ENCODE measurements at places on chromosomes 4 and X.

DNA sequence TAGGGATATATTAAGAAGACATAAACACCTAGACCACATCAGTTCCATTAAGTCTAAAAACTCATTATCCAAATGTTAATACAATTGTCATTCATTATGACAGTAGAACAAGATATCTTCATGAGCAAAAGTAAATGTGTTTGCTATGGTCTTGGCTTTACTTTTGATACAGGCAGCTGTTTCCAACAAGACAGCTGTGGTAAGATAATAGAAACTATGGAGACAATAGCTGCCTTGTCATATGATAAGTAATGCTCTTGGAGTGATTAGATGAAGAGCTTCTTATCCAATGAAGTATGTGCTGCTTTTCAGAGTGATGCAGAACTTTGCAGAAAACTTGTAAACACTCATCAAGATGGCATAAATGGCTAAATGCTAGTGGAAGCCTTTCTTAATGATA lies 1066.0 kb downstream of the FSTL5 start:
- no peak for DNase-seq

DNA sequence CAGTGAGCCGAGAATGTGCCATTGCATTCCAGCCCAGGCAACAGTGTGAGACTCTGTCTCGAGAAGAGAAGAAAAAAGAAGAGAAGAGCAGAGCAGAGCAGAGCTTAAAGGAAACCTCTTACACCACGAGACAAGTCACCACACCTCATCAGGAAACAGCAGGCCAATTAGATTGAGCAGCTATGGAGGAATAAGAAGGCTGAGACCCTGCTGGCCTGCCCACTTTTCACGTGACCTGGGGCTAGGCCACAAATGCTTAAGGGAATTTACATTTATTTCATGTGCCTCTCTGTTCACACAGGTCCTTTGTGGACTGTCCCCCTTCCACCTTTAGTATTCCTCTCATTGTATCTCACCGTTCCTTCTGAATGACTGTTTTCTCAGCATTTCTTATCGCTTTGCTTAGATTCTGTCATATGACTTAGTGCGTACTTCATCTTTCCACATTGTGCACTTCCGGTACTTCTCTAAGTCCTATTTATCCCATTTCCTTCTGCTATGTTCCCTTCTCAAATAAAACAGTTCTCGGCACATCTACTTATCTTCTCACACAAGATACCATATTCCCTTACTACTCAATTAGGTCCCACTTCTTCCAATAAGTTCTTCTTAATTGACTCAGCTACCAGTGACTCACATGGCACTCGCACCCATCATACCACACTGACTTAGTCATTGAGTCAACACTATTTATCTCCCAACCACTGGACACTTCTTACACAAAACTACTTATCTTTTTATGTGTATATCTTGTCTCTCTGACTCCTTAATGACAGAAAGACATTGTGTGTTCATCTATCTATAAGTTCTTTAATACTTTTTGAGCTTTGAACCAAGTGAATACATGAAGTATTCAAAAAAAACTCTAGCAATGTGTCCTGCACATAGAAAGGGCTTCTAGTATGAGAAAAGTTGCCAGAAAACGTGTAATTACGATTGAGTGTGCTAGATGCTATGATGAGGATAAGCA lies 11.0 kb downstream of the CUL4B start:
- DNase-seq: peak; percentile 77

GRCh38 chr4:162323919-162324318 lies 160.1 kb upstream of the FSTL5 start:
- no peak for DNase-seq

DNA sequence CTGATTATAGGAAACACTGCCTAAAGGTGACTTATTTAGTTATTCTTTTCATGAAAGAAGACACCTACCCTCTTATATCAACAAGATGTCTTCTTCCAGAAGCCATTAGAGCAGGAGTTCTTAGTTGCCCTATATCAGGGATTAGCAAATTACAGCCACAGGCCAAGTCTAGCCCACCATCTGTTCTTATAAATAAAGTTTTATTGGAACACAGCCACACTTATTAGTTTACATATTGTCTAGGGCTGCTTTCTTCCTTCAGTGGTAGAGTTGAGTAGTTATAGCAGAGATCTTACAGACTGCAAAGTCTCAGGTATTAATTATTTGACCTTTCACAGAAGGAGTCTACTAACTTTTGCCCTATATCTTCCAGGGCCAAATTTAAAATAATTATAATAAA lies 157.2 kb upstream of the NOCT start:
- DNase-seq: no peak

- no peak for DNase-seq
These were observed 36.2 kb upstream of the NDNF start for GRCh38 chr4:121108557-121108956.

DNA sequence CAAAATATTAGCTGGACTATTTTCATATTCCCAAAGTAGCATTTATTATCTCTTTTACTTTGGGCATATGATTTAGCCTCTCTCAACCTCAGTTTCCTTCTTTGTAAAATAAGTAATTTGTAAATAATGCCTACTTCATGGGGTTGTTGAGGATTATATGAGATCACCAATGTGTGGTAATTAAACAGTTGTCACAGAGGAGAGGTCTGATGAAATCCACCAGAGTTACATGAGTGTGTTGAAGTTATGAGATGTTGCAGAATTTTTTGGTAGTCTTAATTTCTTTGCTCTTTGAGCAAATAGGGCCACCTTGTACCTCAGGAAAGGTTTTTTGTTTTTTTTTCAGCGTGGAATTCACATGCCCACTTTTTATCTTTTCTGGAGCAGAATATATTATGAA lies 1.4 kb downstream of the COX7B start:
- no peak for DNase-seq

DNA sequence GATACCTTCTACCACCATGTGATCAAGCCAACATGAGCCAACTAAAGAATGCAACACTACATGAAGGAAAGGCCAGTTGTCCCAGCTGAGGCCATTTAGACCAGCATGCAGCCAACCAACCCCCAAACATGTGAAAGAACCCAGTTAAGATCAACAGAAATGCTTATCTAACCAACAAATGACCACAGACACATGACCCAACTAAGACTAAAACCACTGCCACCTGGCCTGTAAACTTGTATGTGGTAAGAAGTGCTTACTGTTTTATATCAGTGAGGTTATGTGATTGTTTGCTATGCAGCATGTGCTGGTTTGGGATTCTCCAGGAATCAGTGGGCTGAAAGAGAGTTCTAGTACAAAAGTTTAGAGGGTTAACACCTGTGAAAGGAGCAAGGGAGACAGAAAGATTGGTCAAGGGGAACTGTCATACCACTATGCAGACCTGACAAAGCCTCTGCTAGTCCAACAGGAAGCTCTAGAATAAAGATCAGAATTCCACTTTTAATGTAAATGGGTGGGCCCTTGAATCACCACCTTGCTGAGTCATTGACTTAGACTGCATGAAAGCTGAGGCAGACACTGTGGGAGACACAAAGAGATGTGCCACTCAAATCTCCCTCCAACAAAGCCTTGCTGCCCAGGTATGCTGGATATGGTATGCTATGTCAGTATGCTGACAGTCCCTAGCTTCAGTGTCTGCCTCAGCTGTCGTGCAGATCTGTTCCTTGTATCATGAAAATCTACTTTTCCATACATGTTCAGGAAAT lies 6.1 kb upstream of the SH3D19 start:
- no peak for DNase-seq

Measured in dermis blood vessel endothelial cell (primary cell).